Stimulated activated CD8-positive, alpha-beta memory T cell treated with anti-CD3 and anti-CD28 coated beads, Interleukin-2, amount 100 ng/mL, for 1 hour (primary cell): ENCODE measurements at places on chromosomes 6 and 20.
A peak's percentile ranks its signal among the peaks of the same experiment; 100 is the strongest.

DNA sequence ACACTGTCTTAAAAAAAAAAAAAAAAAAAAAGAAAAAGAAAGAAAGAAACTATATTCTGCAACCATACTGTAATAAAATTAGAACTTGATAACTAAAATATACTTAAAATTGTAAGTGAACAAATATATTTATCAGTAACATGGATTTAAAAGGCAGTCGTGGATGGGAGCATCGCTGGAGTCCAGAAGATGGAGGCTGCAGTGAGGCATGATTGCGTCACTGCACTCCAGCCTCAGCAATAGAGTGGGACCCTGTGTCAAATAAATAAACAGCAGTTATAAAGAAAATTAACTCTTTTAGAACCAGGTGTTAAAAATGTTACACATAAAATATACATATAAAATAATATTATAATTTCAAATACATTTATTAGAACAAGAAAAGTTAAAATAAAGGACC is 8.7 kb downstream of the PSMB9 start:
- no peak for DNase-seq

DNA sequence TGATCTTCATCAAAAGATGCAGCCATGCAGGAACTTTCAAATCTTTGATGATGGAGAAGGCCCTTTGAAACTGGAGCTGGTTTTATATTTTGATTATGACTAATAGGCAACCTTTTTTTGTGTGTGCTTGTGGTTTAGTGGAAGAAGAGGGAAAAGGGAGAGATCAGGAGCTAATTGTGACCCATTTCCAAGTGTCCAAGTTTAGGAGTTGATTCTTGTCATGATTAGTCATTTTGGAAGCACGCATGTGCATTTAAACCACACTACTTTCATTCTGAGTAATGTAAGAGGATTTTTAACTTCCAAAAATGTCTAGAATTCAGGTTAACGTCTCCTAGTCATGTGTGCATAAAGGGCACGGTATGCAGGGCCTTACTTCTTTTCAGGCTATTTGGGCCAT is 3.5 kb downstream of the FOXO3 start:
- no peak for DNase-seq

DNA sequence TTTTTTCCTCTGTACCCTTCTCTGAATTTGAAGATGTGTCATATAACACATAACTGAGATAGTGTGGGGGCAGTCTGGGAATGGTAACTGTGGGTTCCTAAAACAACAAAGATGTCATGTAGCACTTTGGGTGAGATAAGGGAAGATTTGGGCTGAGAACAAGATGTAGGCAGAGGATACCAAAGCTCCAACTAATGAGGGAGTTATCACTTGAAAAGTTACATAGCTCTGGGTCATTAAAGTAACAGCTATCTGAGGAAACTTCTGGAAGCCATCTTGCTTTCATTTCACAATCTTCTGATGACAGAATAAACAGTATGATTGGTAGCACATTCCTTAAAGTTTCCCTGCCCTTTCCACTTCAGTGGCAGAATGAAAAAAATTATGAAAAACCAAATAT is 255.4 kb downstream of the TBX18 start:
- DNase-seq = no peak

DNA sequence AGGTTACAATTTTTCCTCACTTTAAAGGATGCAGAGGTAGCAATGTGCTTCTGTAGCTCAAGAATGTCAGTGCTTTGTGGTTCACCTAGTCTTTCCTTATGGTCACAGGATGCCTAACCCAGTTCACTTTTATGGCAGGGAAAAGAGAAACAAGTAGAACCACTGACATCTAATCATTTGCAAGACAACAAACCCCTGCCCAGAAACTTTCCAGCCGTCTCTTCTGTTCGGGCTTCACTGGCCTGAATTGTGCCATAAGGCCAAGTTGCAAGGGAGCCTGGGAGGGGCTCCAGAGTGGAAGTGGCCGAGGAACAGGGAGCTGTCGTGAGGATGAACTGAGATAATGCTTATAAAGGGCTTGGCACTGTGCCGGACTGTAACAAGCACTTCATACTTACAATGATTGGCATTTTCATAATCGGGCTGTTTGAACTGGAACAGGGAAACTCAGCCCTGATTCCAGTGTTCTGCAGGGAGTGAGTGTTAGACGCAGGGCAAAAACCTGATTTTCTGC is 212.6 kb downstream of the BCAS1 start:
- DNase-seq = no peak

- DNase-seq = peak; percentile 37
These were observed 3.2 kb downstream of the PRRT1 start for GRCh38 chr6:32148289-32149091.

GRCh38 chr6:107083921-107084320 is 31.4 kb downstream of the BEND3 start:
- DNase-seq = no peak
